ENCODE measurements at places on chromosomes 5 and 9.

DNA sequence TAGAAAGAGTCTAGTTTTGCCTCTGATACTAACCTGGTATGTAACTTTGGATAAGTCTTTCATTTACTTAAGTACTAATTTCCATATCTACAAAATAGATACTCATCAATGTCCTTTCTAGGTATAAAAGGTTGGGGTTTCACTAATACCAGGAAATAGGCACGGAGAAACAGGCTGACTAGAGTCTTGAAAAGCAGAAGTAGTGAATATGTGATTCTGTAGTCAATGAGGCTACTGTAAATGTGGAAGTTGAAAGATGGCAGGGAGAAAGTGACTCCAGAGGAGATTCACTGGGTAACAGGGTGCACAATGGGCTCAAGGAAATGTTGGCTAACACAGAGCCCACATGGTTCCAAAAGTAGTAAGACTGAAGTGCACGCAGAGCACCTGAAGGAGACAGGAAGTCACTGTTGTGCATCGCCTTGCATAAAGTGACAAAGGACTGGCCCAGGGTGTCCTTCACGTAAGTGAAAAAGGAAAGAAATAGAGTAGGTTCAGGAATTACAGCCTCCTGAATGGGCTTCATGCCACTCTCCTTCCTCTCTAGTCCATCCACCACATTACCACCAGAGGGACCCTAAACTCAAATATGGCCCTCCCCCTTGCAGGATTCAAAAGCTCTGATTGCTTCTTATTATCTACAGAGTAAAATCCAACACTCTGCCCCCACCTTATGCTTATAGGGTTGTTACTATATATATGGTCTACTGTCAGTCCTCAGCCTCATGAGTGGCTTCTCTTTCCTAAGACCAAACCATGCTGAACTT is 288.0 kb upstream of the SMARCA2 start:
- no peak for DNase-seq

GRCh38 chr5:169808118-169808581 is 171.1 kb downstream of the DOCK2 start:
- no peak for DNase-seq

DNA sequence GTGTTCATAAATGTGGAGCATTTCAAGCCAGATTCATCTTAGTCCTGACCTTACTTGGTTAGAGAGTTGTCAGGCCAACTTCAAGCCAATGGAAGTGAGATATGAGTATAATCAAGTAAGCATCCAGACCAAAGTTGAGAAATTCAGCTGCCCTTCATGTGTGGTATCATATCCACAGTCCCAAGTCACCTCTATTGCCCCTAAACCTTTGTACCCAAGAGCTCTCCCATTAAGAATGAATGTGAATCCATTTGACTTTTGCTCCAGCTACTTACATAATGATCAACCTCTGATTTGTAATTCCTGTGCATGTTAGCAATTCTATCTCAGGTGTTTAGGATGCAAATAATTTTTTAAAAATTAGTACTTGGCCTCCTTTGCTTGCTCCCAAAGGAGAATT is 342.7 kb downstream of the ADGRV1 start:
- DNase-seq, result no peak

GRCh38 chr5:40754381-40755092 is 1.2 kb downstream of the TTC33 start:
- no peak for DNase-seq

- no peak for DNase-seq
Measured at GRCh38 chr9:92381775-92382174, 22.6 kb downstream of the OGN start.

- DNase-seq, result no peak
Measured at GRCh38 chr9:37676411-37676830, 25.7 kb downstream of the FRMPD1 start.

- peak; percentile 13 for DNase-seq
Measured at GRCh38 chr9:92963831-92964606, 16.7 kb downstream of the FGD3 start.

GRCh38 chr5:116444373-116445295 is 130.0 kb downstream of the SEMA6A start:
- DNase-seq, result no peak

GRCh38 chr5:33808699-33809098 is 83.1 kb downstream of the ADAMTS12 start:
- DNase-seq, result no peak

DNA sequence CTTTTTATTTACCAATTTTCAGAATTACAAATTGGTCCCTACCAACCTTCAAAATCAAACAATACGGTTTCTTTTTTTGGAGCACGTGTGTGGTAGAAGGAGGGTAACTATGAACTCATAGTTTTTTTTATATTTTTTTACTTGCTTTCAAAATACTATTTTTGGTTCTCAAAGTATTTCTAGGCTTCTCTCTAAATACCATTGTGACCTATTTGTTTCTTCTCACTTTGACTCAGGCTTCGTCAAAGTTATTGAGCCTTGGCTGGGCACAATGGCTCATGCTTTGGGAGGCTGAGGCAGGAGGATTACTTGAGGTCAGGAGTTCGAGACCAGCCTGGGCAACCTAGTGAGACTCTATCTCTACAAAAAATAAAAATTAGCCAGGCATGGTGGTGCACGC is 11.6 kb upstream of the KIF27 start:
- DNase-seq, result no peak

DNA sequence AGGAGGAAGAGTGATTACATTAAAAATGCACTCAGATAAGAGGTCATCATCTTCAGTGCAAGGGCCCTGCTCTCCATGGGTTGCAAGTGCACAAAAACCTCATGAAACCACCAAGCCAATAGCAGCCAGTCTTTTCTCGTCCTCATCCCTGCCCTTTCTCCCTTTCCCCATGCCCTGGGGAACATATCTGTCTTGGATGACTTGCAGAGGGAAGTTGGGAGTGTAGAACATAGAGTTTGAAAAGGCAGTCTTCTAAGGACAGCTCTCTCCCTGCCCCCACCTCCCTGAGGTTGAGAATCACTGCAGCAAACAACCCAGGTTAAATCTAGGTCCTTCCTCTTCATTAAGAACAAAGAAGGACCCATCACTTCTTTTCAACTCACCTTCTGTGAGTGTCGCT is 22.0 kb downstream of the DDX31 start:
- no peak for DNase-seq

GRCh38 chr9:108245331-108245730 is 610.5 kb downstream of the ACTL7B start:
- DNase-seq, result no peak

DNA sequence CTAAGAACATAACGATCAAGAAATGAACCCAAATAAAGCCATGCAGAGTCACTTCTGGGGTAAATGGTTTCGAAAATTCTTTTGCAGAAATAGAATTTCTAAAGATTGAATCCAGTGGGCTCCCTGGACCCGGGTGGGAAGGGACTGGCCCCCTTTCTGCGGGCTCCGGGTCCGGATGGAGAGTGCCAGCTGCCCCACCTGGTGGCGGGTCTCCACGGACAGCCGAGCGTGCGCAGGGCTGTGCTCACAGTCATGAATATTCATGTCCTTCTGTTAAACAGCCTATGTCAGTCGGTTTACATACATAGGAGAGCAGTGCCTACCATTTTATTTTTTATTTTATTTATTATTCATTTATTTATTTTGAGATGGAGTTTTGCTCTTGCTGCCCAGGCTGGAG is 4.7 kb upstream of the PPP1R26 start:
- DNase-seq, result no peak

GRCh38 chr9:99056886-99057664 is 47.8 kb upstream of the TGFBR1 start:
- no peak for DNase-seq

GRCh38 chr9:98826716-98827115 is 19.2 kb downstream of the GALNT12 start:
- DNase-seq, result no peak

DNA sequence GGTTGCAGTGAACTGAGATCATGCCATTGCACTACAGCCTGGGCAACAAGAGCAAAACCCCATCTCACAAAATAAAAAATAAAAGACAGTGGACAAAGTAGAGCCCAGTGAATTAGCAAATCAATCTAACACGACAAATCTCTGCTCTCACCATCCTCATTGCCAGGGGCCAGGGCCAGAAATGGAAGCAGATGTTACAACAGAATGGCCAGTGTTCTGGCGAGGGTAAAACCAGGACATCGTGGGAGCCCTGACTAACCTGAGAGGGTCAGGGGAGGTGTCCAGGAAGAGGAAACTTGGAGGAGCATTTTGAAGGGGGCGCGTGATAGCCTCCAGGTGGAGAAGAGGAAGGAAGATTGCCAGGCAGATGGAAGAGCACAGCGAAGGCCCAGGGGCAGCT is 58.4 kb downstream of the NEURL1B start:
- no peak for DNase-seq

DNA sequence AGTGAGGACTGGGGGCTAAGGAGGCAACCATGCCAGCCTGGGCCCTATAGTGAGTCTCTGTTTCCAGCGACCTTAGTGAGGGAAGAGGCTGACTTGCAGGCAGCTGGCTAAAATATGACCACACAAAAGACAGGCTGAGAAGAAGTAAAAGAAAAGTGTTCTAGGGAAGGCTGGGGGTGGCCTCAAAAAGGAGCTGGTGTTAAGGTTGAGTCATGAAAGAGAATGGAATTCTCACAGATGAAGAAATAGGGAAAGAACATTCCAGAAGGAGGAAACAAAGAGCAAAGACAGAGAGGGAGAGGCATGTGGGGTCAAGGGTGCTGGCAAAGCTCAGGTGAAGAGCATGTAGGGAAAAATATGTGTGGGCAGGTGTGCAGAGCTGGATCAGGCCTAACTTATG is 302.7 kb upstream of the RFX3 start:
- DNase-seq, result no peak

DNA sequence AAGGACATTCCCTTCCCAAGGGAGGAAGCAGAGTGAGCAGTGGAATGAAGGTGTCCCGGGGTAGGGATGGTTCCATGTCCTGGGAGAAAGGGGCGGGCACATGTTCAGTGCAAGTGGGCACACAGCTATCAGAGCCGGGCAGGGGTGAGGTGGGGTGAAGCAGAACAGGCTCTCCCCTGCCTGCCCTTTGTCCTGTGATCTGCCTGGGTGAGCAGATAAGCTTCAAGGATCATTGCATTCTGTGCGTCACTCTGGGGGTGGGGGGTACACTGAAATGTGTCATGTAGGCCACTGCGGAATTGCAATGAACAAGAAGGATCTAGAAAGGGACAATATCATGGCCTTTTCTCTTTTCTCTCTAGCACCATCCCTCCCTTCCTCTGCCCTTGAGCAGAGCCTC is 61.7 kb upstream of the SHB start:
- no peak for DNase-seq

DNA sequence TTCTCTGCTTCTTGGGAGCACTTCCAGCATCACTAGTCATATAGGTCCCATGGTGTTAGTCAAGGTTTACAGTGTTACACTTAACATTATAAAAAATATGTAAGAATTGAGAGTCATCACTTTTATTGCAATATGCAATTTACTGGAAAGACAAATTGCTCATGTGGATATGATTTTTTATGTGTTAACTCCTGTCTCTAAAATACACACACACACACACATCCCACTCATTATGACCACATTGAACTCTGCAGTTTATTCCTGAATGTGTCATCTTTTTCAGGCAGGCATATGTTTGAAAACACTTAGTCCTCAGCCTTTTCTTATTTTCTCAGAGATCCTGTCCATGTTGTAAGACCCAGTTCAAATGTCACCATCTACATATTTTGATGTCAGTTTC is 148.5 kb upstream of the MRPS30 start:
- DNase-seq, result no peak

DNA sequence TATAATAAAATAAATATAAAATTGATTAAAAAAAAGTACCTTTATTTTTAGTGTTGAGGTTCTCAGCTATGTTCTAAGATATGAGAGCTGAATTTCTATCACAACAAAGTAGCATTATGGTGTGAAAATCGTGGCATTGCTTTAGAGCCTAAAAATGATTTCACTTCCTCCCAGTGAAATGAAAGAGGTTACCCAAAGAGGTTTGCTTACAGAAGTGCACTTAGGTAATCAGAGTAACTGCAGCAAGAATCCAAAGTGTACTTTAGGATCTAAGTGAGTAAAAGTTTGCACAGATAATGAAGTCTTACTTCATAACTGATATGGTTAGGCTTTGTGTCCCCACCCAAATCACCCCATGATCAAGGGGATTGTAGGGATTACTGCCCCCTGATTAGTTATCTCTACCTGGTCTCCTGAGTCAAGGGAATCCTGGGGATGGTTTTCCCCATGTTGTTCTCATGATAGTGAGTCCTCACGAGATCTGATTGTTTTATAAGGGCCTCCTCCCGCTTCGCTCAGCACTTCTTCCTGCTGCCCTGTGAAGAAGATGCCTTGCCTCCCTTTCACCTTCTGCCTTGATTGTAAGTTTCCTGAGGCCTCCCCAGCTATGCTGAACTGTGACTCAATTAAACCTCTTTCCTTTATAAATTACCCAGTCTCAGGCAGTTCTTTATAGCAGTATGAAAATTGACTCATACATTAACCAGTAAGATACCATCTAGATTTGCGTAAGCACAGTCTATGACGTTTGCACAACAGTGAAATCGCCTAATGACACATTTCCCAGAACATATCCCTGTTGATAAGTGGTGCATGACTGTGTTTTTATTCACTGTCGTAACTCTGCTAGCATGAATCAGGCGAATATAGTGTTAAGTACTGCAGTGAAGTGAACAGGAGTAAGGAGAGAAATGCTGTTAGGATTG is 40.3 kb upstream of the LRRC70 start:
- no peak for DNase-seq

DNA sequence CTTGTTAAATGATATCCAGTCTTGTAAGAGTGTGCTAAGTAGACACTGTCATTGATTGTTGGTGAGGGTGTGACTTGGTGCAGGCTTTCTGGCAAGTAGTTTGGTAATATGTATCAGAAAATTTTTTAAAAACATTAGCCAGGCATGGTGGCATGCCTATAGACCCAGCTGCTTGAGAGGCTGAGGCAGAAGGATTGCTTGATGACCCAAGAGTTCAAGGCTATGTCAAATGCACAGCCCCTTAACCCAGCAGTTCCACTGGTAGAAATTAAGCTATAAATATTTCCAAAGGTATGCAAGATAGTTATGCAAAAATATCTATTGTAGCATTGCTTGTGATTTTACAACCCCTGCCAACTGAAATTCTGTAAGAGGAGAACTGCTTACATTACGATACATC is 24.2 kb downstream of the ZBTB43 start:
- no peak for DNase-seq

DNA sequence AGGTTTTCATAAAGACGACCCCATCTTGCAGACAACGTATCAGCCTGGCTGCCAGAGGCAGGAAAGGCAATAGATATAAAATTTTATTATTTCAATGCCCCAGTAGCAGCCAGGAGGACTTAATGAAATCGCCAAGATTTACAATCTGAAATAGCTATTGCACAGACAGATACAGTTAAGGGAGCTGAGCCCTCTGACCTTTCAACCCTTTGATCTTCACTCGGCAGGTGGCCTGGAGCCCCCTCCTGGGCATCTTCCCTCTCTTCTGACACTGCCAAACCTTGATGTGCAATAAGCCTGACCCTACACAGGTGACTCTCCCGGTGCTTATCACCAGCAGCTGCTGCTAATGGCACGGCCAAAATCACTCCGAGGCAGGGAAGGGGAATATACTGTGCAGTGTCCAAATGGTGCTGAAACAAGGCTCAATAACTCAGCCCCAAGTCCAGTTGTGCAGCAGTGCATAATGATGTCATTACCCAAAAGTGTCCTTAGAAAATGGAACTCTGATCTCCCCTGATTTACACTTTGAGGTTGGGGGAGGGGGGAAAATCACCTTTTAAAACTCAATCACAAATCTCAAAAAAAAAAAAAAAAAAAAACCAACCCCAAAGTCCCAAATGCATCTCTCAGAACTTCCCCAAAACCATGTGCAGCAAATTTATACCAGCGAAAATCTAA is 242.0 kb downstream of the CRB2 start:
- DNase-seq, result no peak

Data from stimulated activated CD4-positive, alpha-beta T cell treated with anti-CD3 and anti-CD28 coated beads, Interleukin-1b, Interleukin-23, amount 100 ng/mL, for 1 hour (primary cell).